NCI-H524 treated with DMSO at 0.1 percent for 48 hours (cell line): ENCODE measurements at places on chromosomes 3 and 15.

- no peak for DNase-seq
Measured at GRCh38 chr3:179194931-179195330, 46.8 kb downstream of the PIK3CA start.

GRCh38 chr3:49751501-49751900 lies 27.8 kb upstream of the GMPPB start:
- no peak for DNase-seq

- no peak for DNase-seq
Measured at GRCh38 chr3:126540951-126541627, 17.1 kb downstream of the CHST13 start.

DNA sequence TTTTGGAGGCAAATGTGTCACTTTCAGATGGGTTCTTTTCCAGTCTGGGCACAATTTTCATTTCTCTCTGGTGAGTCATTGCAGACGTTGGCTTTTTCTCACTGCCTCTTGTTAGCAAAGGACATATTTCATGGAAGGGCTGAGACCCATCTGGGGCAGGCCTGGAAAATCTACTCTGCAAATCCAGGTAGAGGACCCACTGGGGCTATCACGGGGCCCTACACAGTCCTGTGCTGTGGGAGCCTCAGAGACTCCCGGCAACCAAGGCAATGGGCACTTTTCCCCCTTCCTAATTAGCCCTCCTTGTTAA lies 58.0 kb downstream of the HRH1 start:
- no peak for DNase-seq

- no peak for DNase-seq
Measured at GRCh38 chr3:157533298-157534070, 30.3 kb upstream of the VEPH1 start.
